ENCODE measurements at places on chromosomes 3 and 15. TPM values are rescaled to one million over a fixed set of nuclear protein-coding genes. Genes with fewer than 3 reads are reported as not detected.

The CAMK2N2 gene
- total RNA-seq, result 0.26 TPM

The STRA6 gene
- 2.4 TPM for total RNA-seq

GRCh38 chr3:168030577-168030976 lies 65.1 kb downstream of the GOLIM4 start:
- H3K4me1 ChIP-seq, result no peaks in the 10 kb centered on the region
- H3K36me3 ChIP-seq, result no peaks in the 10 kb centered on the region
- no peak overlapping the region for H3K27ac ChIP-seq
- no peak for DNase-seq

DNA sequence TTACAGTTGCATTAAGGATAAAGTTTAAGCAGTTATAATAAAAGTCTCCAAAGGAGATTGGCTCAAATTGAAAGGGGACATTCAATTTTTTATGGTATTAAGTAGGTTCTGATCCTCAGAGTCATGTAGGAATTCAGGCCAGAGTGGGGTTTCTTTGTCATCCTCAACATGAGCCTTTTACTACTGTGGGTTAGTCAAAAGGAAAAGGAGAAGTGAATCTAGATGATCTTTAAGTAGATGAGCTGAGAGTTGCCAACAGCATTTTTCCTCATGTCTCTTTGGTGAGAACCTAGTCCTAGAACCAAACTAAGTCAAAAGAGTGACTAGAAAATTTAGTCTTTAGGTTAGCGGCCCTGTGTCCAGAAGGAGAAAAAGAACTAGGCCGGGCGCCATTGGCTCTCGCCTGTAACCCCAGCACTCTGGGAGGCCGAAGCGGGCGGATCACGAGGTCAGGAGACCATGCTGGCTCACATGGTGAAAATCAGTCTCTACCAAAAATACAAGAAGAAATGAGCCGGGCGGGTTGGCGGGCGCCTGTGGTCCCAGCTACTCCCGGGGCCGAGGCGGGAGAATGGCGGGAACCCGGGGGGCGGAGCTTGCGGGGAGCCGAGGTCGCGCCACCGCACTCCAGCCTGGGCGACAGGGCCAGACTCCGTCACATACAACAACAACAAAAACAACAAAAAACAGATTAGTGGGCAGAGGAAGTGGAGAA lies 4.2 kb upstream of the CHL1 start:
- no peaks in the 10 kb centered on the region for H3K27me3 ChIP-seq
- DNase-seq, result no peak
- H3K4me1 ChIP-seq, result peaks cover 2% of the 10 kb centered on the region
- H3K36me3 ChIP-seq, result no peaks in the 10 kb centered on the region
- H3K27ac ChIP-seq, result no peak overlapping the region
